IMR-90 (cell line): ENCODE measurements at places on chromosomes 3 and 15. TPM values are rescaled to one million over a fixed set of nuclear protein-coding genes. Genes with fewer than 3 reads are reported as not detected.

Gene ITGA11
- 2.5 and 4.1 TPM in 2 replicates for total RNA-seq

Gene CDC25A
- total RNA-seq = 9.7 and 10.6 TPM in 2 replicates

Gene RLBP1
- not detected in 2 replicates for total RNA-seq

Gene CAV3
- 0.28 and 0.36 TPM in 2 replicates for total RNA-seq

Gene COL7A1
- 3.1 and 4.1 TPM in 2 replicates for total RNA-seq

Gene FMN1
- total RNA-seq = 17.6 and 29.4 TPM in 2 replicates

Gene GAP43
- 0.36 and 0.56 TPM in 2 replicates for total RNA-seq

Gene A4GNT
- total RNA-seq = not detected in 2 replicates

Gene RASGRF1
- total RNA-seq = under 0.01 TPM in 2 replicates

Gene HDGFL3
- 9.5 and 31.4 TPM in 2 replicates for total RNA-seq

Gene LNP1
- total RNA-seq = 2.2 and 4.4 TPM in 2 replicates

Gene TM4SF18
- under 0.01 TPM in 1 of 2 replicates, not detected in the other for total RNA-seq

Gene TUSC7
- total RNA-seq = not detected in 2 replicates

Gene PLSCR2
- not detected in 2 replicates for total RNA-seq

Gene SLC24A5
- total RNA-seq = not detected in 2 replicates
